ENCODE measurements at places on chromosomes 6 and 20. TPM values are rescaled to one million over a fixed set of nuclear protein-coding genes. Genes with fewer than 3 reads are reported as not detected.

Gene CTCFL
- total RNA-seq: not detected

DNA sequence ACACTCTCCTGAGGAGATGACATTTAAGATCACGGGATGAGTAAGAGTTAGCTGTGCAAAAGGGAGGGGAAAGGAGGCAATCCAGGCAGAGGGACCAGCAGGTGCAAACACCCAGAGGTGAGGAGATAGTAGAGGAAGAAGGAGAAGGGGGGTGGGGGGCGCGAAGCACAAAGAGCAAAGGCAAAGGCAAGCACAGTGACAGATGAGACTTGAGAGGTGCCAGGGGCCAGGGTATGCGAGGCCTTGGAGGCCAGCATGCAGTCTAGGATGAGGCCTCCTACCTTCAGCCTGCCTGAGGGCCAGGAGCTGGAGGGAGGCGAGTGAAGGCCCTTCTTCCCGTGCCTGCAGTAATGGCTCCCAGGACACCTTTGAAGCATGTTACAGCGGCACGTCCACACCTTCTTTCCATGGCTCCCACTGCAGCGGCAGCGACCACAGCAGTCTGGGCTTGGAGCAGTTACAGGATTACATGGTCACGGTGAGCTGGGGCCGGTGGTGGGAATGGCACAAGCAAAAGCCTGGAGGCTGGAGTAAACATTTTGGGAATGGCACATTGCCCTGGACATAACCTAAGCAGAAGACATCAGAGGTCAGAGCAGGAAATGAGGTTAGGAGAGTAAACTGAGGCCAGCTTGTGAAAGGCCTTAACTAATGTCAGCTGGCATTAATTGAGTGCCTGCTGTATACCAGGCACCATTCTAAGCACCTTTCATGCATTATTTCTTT, 18.6 kb downstream of the CCM2L start:
- DNase-seq: no peak

Gene RPN2
- 116 TPM for total RNA-seq

DNA sequence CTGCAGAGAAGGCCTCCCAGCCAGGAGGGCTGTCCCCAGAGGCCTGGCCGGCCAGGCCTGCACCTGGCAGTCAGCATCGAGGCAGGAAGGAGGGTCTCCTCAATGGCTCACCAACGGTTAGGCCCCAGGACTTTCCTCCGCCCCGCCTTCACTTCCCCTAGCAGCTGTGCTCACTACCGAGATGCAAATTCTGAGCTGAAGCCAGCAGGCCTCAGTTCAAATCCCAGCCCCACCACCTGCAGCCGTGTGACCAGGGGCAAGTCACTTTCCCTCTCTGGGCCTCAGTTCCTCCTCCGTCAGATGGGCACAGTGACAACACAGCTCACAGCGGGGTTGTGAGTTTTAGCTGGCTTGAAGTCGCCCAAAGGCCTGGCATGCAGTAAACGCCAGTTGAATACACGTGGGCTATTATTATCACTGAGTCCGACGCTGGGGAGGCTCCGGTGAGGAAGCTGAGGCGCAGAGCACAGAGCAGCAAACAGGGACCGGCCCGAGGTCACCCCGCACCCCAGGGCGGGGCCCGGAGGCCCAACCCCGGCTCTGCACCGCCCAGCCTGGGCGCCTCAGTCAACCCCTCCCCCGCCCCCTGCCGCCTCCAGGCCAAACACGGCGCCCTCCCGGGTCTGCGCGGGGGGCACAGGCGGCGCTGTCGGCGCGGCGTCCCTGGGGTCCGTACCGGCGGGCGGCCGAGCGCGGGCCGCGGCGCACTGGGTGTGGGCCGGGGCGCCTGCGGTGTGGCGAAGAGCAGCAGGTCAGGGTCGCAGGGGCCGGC, 671 bp downstream of the E2F1 start:
- DNase-seq: peak; percentile 63

Gene TRIM39
- 10.7 TPM for total RNA-seq

- DNase-seq: no peak
Observed at GRCh38 chr6:135423649-135424128, 73.9 kb downstream of the AHI1 start.

Gene LPA
- total RNA-seq: 0.94 TPM

GRCh38 chr6:52995913-52996645, 995 bp upstream of the GSTA4 start:
- DNase-seq: peak; percentile 31

DNA sequence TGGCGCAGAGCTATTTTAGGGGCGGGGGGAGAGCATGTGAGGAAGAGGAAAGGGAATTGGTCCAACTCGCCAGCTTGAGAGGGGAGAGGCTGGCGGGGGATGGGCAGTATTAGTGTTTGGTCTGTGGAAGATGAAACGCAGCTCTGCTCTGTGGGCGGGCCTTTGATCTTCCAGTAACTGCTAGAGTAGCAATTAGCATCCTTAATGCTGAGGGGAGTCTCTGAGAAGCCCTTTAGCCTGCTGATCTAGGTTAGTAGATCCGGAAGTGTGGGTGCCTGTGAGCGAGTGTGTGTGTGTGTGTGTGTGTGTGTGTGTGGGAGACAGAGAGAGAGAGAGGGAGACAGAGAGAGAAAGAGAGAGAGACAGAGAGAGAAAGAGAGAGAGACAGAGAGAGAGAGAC, 117.2 kb upstream of the BACH2 start:
- DNase-seq: no peak

GRCh38 chr6:155013457-155013876, 18.4 kb downstream of the TIAM2 start:
- no peak for DNase-seq

Gene ISM1
- total RNA-seq: 1.1 TPM

DNA sequence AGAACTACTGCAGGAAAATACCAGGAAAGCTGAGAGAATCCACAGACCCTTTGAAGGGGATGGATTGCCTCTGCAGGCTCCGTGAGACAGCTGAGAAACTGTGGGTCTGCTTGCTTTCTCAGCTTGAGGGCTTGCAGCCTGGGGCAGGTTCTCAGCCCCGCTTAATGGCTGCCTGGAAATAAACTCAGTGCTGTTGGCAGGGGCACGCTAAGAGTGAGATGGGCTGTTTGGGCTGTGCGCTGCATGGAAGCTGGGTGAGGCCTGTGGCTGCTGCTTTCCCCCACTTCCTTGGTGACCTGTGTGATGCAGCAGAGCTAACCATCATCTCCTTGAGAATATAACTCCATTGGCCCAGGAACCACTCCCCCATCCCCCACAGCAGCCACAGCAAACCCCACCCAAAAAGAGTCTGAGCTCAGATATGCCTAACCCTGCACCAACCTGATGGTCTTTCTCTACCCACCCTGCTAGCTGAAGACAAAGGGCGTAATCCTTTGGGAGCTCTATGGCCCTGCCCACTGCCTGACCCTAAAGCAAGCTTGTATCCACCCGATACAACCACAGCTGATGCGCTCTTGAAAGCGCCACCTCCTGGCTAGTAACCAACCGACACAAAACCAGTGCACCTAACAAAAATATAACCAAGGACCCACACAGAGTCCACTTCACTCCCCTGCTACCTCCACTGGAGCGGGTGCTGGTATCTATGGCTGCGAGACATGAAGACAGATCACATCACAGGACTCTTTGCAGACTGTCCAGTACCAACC, 800.6 kb upstream of the MAP3K7 start:
- DNase-seq: no peak

GRCh38 chr20:5859608-5860007, 90.7 kb downstream of the TRMT6 start:
- no peak for DNase-seq

- no peak for DNase-seq
Observed at GRCh38 chr20:39364320-39364719, 402.2 kb downstream of the DHX35 start.

GRCh38 chr6:9514146-9514545, 900.7 kb downstream of the TFAP2A start:
- DNase-seq: no peak

GRCh38 chr6:146381486-146381885, 162.1 kb upstream of the RAB32 start:
- DNase-seq: no peak

DNA sequence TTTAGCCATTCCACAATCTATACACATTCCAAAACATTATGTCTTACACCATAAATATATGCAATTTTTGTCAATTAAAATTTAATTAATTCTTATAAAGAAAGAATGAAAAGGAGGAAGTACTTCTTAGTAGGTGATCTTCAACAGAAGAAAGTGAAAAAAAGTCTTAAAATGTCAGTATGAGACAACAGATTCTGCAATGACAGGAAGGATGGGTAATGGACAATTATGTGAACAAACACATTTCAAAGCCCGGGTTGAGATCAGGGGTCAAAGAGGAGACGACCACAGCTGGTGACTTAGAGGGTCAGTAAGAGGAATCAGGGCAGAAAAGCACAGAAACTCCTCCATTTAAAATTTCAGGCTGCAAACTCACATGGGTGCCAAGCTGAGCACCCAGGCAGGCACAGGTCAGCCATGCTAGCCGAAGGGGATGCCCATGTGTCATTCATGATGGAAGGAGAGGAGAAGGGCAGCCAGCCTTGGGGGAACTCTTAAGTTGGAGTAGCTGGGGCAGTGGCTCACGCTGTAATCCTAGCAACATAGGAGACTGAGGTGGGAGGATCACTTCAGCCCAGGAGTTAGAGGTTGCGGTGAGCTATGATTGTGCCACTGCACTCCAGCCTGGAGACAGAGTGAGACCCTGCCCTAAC, 11.0 kb downstream of the VSX1 start:
- no peak for DNase-seq

Gene ANKEF1
- 4.2 TPM for total RNA-seq

Gene ACTR5
- 8.9 TPM for total RNA-seq

Gene TUBE1
- 25.3 TPM for total RNA-seq

Gene C6orf132
- total RNA-seq: 106 TPM

Gene SLC17A9
- 3.8 TPM for total RNA-seq

GRCh38 chr20:63292904-63293303, at the start of gene COL20A1:
TSS of gene COL20A1 (plus strand) at chr20:63293186. CDS start at chr20:63295108, 1,922 bp downstream.
- no peak for DNase-seq

Gene TINAG
- total RNA-seq: 45.8 TPM

Gene SLC17A3
- not detected for total RNA-seq

GRCh38 chr6:16514249-16514648, 247.0 kb downstream of the ATXN1 start:
- DNase-seq: no peak

- DNase-seq: no peak
Observed at GRCh38 chr20:49356676-49357075, 78.8 kb upstream of the ZNFX1 start.

Gene ZSCAN23
- total RNA-seq: 0.57 TPM

Gene RSPH4A
- total RNA-seq: 5.0 TPM

GRCh38 chr20:18702736-18703135, 110.8 kb upstream of the SCP2D1 start:
- no peak for DNase-seq

DNA sequence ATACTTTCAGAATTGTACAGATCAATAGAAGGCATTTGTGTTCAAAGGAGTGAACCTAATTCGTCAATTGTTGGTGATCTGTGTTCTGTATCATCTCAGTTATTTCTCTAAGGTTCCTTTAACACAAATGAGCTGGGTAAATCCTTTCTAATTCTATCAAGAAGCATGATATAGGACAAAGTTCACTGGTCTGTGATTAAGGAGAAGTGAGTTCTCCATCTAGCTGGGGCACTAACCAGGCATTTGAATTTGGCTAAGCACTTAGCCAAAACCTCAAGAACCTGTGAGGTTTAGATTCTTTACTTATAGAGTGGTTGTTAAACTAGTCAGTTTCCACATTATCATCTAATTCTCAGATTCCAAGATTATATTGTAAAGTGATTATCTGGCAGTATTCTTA, 50.3 kb downstream of the DOP1A start:
- no peak for DNase-seq

GRCh38 chr6:27472182-27472616, 706 bp downstream of the ZNF184 start:
- no peak for DNase-seq

DNA sequence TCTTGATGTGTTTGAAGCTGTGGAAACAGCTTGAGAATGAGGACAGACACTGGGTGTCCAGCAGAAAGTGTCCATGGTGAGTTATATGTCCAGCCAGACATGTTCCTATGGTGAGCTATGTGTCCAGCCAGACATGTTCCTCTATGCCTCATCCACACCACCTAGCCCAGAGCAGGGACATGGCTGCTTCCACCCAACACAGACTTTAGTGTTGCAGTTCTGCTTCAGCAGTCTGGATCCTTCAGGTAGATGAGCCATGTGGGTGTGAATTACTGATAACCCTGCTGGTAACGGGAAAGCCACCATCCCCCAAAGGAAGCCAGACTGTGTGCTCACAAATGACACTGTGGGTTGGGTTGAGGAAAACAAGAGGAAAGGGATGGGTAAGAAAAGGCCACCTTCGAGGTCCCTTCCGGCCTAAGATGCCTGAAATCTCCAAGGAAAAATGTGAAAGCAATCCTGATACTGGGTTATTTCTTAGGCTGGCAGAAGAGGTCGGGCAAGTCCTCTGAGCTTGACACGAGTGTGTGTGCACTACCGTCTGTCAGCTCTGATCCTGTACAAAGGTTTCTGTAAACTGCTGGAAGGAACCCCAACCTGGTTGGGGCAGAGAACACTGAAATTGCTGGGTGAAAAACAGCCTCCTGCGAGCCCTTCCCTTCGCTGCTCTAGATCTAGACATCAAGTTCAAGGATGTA, 77.8 kb downstream of the NINL start:
- no peak for DNase-seq

DNA sequence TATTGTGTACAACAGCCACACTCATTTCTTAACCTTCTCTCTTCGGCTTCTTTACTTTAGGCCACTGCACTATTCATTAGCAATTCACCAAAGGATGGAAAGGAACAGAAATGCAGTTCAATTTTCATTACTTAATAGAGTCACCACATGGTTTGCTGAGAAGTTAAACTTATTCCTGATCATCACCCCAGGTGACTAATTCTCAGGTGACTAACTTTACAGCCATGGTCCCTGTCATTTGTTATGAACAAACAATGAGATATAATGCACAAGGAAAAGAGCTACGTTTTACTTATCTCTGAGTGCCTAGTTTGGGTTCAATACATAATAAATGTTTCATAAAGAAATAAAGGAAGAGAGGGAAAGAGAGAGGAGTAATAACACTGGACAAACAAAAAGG, 45.8 kb upstream of the DST start:
- DNase-seq: no peak

Gene VGLL2
- total RNA-seq: not detected

Gene ME1
- 39.1 TPM for total RNA-seq

All from Peyer's patch (tissue), 4 donors.